SK-N-DZ (cell line): ENCODE measurements at places on chromosomes 5 and 9.
A peak's percentile ranks its signal among the peaks of the same experiment; 100 is the strongest.

DNA sequence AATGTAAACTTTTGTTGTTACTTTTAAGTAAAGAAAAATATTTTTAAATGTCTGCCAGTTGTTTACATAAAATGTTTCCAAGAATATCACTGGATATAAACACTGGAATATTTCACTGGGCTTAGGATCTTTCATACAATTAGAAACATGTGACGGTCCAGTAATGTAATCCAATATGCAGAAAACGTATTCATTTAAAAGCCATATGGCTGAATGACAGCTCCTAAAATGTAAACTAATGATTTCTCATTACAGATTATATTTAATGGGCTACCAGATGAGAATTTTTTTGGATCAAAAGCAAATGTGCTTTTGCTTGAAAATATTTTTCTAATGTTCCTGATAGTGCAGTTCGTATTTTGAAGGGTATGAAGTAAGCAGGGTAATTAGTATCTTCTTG, 124.3 kb downstream of the TTC39B start:
- peak; percentile 7 for DNase-seq

DNA sequence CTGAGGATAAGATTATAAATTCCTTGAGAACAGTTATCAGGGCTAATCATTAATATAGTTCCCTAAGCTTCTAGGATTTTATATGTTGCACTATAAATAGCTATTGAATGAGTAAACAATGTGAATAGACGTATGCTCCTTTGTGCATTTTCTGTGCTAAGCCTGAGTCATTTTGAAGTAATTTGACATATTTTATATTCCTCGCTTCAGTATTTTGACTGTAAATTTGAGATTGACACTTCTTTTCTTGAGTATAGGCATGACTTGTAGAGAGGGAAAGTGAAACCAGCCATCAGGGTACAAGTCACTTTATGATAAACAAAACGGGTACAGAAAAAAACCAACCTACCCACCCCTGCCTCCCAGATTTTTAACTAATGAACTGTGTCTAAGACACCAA, 367.7 kb upstream of the PRR16 start:
- DNase-seq, result no peak

- no peak for DNase-seq
Observed at GRCh38 chr5:106545325-106545724, 1125.4 kb downstream of the EFNA5 start.

- DNase-seq, result no peak
Observed at GRCh38 chr9:82354279-82354659, 365.7 kb downstream of the SPATA31D1 start.

GRCh38 chr5:135497971-135498636, 37.7 kb downstream of the NEUROG1 start:
- DNase-seq, result no peak

DNA sequence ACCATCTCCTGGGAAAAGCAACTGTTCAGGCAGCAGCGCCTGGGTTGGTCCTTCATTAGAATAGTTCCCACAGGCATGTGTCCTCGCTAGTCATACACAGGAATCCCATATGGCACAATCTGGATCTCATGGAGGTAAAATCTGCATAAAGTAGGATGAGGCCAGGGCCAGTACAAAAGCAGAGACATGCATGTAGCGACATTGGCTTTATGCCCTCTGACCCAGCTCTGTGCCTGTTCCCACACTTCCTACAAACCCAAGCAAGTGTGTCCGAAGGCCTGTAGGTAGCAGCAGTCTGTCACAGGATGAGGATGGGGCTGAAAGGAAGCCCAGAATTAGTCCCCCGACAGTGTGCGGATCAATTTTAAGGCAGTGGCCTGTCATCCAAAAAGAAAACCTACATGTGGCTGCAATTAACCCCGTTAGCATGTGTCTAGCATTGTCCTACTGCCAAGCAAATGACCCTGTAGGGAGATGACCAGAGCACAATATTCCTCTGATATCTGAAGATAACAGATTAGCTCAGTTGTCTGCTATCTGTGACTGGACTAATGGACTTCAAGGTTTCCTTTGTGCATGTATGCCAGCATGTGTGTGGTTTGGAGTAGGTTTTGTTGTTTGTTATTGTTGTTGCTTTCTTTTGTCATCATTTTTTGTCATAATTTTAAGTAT, 178.8 kb downstream of the TMEM161B start:
- DNase-seq, result no peak

- DNase-seq, result no peak
Observed at GRCh38 chr9:93617273-93617672, 40.9 kb downstream of the PHF2 start.

GRCh38 chr9:70475211-70475610, 60.8 kb upstream of the KLF9 start:
- DNase-seq, result peak; percentile 44

DNA sequence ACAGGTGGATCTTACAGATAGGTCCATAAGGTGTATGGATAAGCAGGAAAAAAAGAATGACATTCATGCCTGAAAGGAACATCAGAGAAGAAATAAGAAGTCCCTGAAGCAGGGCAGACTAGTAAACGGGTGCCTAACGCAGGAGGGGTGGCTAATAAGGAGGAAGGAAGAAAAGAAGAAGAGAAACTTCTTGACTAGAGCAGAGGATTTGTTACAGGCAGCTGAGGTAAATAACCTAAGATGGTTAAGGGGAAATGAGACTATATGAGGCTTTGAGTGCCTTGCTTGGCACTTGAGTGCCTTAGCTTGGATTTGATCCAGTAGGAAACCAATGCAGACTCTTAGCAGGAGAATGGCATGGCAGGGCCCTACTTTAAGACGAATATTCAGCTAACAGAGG, 313.5 kb upstream of the PDE4D start:
- no peak for DNase-seq

- no peak for DNase-seq
Observed at GRCh38 chr5:160089531-160089930, 29.7 kb downstream of the PWWP2A start.

- DNase-seq, result no peak
Observed at GRCh38 chr5:3393122-3393919, 202.3 kb upstream of the IRX1 start.

- DNase-seq, result no peak
Observed at GRCh38 chr5:179209359-179210150, 135.7 kb downstream of the ADAMTS2 start.

DNA sequence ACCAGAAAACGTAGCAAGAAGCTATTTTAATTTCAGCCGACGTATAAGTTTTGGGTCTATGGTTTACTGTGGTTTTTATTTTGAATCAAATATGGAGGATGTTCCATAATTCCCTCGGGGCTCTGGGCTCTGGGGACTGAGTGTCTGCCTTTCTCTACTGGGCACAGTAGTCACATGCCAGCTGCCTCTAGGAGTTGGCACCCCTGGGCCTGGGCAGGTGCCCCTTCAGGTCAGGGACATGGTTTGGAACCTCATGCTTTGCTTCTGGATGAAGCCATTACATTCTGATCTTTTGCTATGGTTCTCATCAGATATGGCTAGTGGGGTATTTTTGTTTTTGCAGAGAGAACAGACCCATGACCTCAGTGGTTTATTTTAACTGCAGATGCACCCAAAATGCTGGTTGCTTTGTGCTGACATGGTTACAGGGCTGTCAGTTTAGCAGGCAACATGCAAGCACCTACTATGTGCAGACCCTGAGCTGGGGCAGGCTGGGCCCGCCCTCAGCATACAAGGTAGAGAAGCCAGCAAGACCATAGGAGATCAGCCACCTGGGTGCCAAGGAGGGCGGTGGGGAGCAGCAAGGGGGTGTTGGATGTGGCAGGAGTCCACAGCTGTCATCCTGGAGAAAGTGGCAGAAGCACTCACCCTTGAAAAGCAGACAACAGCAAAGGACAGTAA, 54.5 kb upstream of the PSD2 start:
- DNase-seq, result no peak

DNA sequence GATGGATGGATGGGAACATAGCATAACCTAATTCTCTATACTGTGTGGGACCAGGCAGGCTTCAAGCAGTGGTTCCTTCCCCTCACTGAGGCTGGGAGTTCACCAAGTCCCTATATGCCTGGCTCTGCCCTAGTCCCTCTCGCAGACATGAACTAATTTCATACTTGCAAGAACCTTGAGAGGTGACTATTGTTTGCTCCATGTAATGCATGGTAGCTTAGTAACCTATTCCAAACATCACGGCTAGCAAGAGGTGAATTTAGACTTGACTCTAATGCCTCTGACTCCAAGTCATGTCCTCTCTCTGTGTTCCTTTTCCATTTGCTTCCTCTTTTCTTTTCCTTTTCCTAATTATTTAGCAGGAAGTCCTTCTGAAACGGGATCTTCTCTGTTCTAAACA, 25.9 kb upstream of the ERMP1 start:
- no peak for DNase-seq

- no peak for DNase-seq
Observed at GRCh38 chr5:124878583-124879342, 132.3 kb upstream of the ZNF608 start.

DNA sequence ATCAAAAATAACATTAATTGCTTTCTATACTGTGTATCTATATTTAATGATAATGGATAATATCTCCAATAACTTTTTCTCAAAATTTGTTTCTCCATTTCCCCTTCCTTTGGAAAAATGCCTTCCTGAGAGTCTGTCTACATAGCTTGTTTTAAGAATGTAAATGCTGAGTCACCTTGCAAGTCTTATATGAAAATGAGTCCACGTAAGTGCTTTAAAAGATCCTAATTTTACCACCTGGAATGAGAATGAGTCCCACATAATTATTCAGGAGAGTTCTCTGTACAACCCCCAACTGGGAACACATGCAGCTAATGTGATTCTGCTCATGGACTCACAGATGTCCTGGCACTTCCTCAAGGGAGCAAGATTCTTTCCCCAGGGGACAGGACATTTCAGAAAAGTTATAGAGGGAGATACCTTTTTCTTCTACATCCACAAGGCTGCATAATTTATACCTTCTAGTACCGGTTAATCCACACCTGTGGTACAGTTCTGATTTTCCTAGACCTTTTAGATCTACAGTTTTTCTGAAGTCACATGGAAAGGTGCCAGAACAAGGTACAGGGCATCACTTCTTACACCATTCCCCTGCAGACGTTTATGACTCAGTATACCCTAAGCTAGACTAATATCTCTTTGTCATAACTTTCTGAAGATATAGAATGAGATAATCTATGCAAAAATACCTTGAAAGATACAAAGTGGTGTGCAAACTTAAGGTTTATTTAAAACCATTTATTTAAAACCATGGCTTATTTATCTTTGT, 314.1 kb downstream of the CETN3 start:
- no peak for DNase-seq

DNA sequence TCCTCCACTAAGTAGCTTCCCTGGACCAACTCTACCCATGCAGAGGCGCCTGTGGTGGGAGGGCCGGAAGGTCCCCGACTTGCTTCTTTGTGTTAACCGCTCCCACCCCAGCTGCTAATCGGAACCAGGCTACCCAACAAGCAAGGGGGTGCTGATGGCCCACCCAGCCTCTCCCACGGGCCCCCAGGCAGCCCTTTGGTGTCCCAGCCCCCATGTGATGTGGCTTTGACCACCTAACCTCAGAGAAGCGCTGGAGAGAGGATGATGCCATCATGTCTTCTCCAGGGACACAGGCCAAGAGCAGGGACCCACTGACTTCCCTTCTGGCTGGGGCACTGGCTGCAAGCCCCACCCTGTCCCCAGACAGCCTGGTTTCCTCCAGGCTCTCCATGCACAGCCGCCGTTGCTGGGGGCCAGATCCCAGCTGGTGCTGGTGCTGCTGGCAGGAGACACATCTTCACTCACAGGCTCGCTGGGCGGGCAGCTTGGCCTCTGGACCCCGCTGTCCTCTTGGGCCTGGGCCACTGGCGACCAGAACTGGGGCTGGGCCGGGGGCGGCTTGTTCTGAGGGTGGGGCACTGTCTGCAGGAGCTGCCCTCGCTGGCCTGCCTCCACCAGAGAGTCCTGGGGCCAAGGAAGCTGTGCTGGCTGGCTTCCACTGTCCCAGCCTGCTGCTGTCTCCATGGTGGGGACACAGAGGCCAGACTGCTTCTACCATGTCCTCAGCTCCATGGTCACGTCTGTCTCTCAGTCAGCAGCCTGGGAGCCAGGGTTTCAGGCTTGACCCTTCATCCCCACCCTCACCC, 27.8 kb downstream of the LAMC3 start:
- no peak for DNase-seq

- DNase-seq, result no peak
Observed at GRCh38 chr5:28807195-28807729, 1768.9 kb upstream of the CDH9 start.

- no peak for DNase-seq
Observed at GRCh38 chr9:2260417-2261306, 245.5 kb downstream of the SMARCA2 start.

GRCh38 chr5:136058039-136058971, 29.5 kb downstream of the TGFBI start:
- no peak for DNase-seq

GRCh38 chr5:2471152-2471879, 280.2 kb downstream of the IRX2 start:
- DNase-seq, result no peak

DNA sequence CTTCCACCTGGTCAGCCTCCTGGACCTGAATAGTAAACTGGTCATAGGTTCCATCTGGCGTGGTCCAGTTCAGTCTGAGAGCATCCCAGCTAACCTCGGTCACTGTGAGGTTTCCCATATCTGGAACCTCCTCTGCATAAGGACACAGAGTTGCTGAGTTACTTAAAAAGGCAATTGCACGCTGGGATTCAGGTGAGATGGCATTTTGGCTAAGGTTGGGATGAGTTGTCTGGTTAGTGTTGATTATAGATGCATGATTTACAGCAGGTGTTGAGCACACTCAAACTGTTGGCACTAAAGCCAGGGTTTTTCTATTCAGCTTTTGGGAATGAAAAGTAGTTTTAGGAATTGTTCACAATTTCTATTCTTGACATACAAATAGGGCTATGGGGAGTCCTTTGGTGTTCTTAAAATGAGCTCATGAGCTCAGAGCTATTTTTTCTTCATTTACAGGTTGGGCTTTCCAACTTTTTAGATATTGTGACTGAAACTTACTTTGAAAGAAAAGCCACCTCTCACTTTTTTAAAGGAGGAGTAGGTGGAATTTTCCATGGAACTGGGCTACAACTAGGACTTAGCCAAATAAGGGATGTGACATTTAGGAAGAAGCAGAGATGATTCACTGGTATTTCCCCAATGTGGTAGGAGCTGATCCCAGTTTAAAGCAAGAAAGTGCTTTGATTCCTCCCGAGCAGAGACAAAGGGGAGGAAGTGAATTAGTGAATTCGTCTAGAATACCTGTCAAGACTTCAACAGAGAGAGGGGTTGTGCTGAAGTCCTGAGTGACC, 54.7 kb downstream of the TNC start:
- DNase-seq, result no peak

DNA sequence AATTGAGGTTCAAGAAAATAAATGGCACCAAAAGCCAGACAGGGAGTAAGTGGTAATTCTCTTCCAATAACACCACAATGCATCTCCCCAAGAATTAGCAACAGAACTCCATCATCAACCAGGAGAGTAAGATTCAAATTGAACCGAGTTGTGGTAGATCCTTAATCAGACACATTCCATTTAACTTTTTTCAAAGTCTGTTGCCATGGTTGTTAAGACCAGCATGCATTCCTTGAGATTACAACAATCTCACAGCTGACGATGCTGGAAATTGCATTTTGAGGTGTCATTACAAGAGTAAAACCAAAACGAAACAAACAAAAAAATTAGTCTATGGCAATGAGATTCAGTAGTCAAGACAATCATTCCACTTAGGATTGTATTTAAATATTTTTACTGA, 78.9 kb upstream of the ZNF462 start:
- DNase-seq, result no peak
